ENCODE measurements at places on chromosomes 16 and 17. TPM values are rescaled to one million over a fixed set of nuclear protein-coding genes. Genes with fewer than 3 reads are reported as not detected.

The MYH8 gene
- not detected for total RNA-seq

The PIP4K2B gene
- 53.2 TPM for total RNA-seq

The AOC3 gene
- total RNA-seq = 0.12 TPM

The RGS11 gene
- not detected for total RNA-seq

The UMOD gene
- not detected for total RNA-seq

The CNGB1 gene
- total RNA-seq = not detected

The FOXJ1 gene
- 1.9 TPM for total RNA-seq

The JPH3 gene
- not detected for total RNA-seq

The ZNF629 gene
- 2.5 TPM for total RNA-seq

The VPS9D1 gene
- total RNA-seq = 10.2 TPM

The FGF11 gene
- 21.3 TPM for total RNA-seq

The VAT1 gene
- 19.8 TPM for total RNA-seq

The MYADML2 gene
- not detected for total RNA-seq

The KRTAP2-2 gene
- total RNA-seq = not detected

The OTOP3 gene
- not detected for total RNA-seq

The STAT5B gene
- total RNA-seq = 172 TPM

The CCL16 gene
- total RNA-seq = not detected

The SLC52A1 gene
- 0.51 TPM for total RNA-seq

The CYGB gene
- not detected for total RNA-seq

The TMEM204 gene
- total RNA-seq = 64.2 TPM

The DNAAF1 gene
- not detected for total RNA-seq

The SLC16A13 gene
- total RNA-seq = 25.0 TPM

The RNF112 gene
- 0.20 TPM for total RNA-seq

The SGSH gene
- 43.3 TPM for total RNA-seq

The CCNF gene
- 61.7 TPM for total RNA-seq

The LHX1 gene
- total RNA-seq = not detected

The HSF4 gene
- 227 TPM for total RNA-seq

The TPSG1 gene
- not detected for total RNA-seq

The ZP2 gene
- not detected for total RNA-seq

The MT1E gene
- total RNA-seq = 21.7 TPM

The NOS2 gene
- 0.05 TPM for total RNA-seq

The XAF1 gene
- total RNA-seq = 156 TPM

Data from activated naive CD4-positive, alpha-beta T cell treated with anti-CD3 and anti-CD28 coated beads, Interleukin-2, amount 10 ng/mL, durations not matched to agents 5 hours and 36 hours (primary cell).